ENCODE measurements at places on chromosomes 1 and 21. TPM values are rescaled to one million over a fixed set of nuclear protein-coding genes. Genes with fewer than 3 reads are reported as not detected.

PDZK1IP1 gene
- not detected for total RNA-seq

- peaks cover 17% of the 10 kb centered on the region for H3K4me1 ChIP-seq
- H3K36me3 ChIP-seq, result no peaks in the 10 kb centered on the region
- no peak overlapping the region for H3K4me3 ChIP-seq
- DNase-seq, result no peak
- no peak overlapping the region for H3K27ac ChIP-seq
Measured at GRCh38 chr1:114292194-114292593, 138.5 kb upstream of the SYT6 start.

OR2AK2 gene
- total RNA-seq, result not detected

DNA sequence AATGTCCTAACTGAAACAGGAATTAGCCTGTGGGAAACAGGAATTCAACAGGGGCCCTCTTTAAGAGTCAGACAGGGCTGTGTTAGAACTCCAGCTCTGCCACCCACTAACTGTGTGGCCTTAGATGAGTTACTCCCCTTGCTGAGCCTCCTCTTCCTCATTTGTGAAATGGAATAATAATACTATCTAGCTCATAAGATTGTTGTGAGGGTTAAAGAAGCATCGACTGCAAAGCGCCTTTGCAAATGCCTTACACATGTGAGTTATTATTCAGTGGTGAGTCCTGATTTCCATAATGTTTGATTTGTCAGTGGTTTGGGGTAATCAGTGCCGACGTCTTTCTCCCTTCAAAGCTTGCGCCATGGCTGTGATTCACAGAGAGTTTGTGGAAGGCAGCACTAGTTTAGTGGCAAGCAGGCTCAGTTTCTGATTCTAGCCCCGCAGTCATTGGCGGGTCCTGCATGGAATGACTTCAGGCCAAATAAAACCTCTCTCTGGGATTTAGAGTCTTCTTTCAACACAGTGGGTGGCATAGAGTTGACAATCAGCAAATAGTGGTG is 388.5 kb downstream of the PLPP3 start:
- no peak overlapping the region for H3K4me3 ChIP-seq
- H3K27ac ChIP-seq, result peak overlapping the region; percentile 33
- no peak for DNase-seq
- H3K4me1 ChIP-seq, result peaks cover 23% of the 10 kb centered on the region
- no peaks in the 10 kb centered on the region for H3K27me3 ChIP-seq

- H3K4me1 ChIP-seq, result no peaks in the 10 kb centered on the region
- H3K27ac ChIP-seq, result no peak overlapping the region
- no peaks in the 10 kb centered on the region for H3K36me3 ChIP-seq
- H3K4me3 ChIP-seq, result no peak overlapping the region
- no peaks in the 10 kb centered on the region for H3K27me3 ChIP-seq
Measured at GRCh38 chr1:80181418-80181817, 1174.9 kb upstream of the ADGRL4 start.

GRCh38 chr1:94831641-94832040 is 11.5 kb downstream of the SLC44A3 start:
- no peak for DNase-seq
- no peak overlapping the region for H3K4me3 ChIP-seq

- peak overlapping the region; percentile 61 for H3K27ac ChIP-seq
- no peaks in the 10 kb centered on the region for H3K36me3 ChIP-seq
- no peak for DNase-seq
- H3K4me1 ChIP-seq, result peaks cover 50% of the 10 kb centered on the region
Measured at GRCh38 chr1:2318314-2319278, 72.8 kb downstream of the MORN1 start.

DNA sequence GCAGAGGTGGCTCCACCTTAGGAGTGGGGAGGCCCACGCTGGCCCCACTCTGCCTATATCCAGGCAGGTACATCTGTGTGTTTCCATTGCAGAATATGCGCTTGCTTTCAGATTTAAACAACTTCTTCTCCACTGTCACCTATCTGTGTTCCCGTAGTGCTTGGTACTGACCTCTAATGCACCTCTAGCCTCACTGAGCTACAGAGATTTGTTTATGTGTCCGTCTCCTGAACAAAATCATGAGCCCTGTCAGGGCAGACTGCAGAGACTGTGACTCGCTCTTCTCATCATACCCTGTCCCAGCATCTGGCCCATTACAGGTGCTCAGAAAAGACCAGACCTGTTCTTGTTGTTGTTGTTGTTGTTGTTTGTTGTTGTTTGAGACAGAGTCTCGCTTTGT is 14.5 kb upstream of the LRRC38 start:
- no peak for DNase-seq
- peaks cover 2% of the 10 kb centered on the region for H3K36me3 ChIP-seq
- no peaks in the 10 kb centered on the region for H3K4me1 ChIP-seq
- no peak overlapping the region for H3K4me3 ChIP-seq
- H3K27me3 ChIP-seq, result no peaks in the 10 kb centered on the region

- H3K4me3 ChIP-seq, result no peak overlapping the region
- no peaks in the 10 kb centered on the region for H3K4me1 ChIP-seq
- no peaks in the 10 kb centered on the region for H3K27me3 ChIP-seq
- H3K27ac ChIP-seq, result no peak overlapping the region
- H3K36me3 ChIP-seq, result no peaks in the 10 kb centered on the region
Measured at GRCh38 chr1:71357708-71358107, 276.9 kb upstream of the ZRANB2 start.

DNA sequence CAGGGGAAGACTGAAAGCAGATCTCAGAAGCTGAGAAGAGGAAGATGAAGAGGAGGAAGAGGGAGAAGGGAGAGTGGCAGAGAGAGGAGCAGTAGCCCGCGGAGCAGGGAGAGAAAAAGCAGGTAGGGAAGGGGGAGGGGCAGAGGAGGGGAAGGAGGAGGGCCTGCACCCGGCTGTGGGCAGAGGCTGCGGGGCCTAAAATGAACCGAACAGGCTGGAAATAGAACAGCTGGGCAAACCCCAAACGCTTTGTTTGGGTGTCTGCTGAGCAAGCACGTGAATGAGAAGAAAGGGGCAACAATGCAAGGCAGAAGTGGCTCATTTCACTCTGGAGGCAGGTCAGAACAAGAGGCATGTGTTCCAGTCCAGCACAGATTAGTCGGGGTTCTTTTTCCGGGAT is 33.5 kb downstream of the KCNC4 start:
- H3K36me3 ChIP-seq, result no peaks in the 10 kb centered on the region
- no peak overlapping the region for H3K27ac ChIP-seq
- H3K4me3 ChIP-seq, result no peak overlapping the region
- peaks cover 23% of the 10 kb centered on the region for H3K27me3 ChIP-seq
- peaks cover 8% of the 10 kb centered on the region for H3K4me1 ChIP-seq

Data from chondrocyte (in vitro differentiated cells).